ENCODE measurements at places on chromosomes 5 and 9.

DNA sequence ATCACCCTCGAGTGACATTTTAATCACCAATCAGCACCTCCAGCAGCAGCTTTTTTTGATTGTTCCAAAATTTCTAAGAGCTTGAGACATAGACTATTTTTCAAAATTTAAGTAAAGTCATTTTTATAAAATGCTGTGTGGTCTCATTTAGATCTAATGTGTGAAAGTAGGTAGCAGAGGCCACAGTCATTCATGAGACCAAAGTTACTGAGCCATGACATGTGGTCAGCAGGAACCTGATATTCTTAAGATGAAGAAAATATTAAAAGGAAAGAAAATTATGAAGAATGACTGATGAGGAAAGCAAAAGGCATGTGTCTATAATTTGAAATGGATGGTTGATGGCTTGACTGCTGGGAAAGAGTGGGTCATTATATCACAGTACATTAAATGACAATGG is 7.2 kb downstream of the FREM1 start:
- no peak for DNase-seq

DNA sequence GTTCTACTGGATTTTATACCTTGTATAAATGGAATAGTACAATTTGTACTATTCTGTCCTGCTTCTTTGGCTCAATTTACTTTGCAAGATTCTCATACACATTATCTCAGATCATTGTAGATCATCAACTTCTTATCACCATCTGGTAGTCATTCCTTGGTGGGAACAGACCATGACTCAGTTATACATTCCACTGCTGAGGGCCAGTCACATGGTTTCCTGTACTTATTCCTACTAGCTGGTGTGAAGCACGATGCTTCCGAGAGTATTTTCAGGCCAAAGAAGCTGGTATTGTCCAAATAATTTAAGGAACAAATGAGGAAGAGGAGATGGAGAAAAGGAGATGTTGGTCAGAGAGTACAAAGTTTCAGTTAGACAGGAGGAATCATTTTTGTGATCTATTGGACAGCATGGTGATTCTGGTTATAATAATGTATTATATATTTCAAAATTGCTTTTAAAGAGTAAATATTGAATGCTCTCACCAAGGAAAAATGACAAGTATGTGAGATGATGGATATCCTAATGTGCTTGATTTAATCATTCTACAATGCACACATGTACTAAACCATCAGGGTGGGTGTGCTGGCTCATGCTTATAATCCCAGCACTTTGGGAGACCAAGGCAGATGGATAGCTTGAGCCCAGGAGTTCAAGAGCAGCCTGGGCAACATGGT is 124.1 kb downstream of the SYK start:
- no peak for DNase-seq

DNA sequence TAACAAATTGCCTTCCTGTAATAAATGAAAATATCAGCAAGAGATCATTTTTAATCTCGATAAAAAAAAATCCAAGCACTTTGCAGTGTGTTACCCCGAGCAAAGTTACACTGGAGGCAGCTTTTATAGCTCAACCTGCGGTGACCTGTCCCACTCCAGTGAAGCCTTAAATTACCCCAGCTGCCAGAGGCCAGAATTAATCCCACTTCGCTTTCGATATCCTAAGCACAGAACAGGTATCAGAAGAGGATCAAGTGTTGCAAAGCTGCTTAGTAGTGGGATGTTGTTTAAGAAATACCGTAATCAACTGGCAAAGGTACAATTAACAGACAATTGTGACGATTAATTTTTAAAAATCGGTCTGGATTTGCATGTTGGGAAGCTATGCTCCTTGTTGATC is 314.0 kb downstream of the AGTPBP1 start:
- no peak for DNase-seq

- no peak for DNase-seq
Measured at GRCh38 chr5:16564248-16564867, 52.4 kb downstream of the RETREG1 start.

- no peak for DNase-seq
Measured at GRCh38 chr9:88531920-88532698, 2.9 kb upstream of the NXNL2 start.

GRCh38 chr5:10565785-10566542 is 2.1 kb downstream of the ANKRD33B start:
- DNase-seq: peak; percentile 13

DNA sequence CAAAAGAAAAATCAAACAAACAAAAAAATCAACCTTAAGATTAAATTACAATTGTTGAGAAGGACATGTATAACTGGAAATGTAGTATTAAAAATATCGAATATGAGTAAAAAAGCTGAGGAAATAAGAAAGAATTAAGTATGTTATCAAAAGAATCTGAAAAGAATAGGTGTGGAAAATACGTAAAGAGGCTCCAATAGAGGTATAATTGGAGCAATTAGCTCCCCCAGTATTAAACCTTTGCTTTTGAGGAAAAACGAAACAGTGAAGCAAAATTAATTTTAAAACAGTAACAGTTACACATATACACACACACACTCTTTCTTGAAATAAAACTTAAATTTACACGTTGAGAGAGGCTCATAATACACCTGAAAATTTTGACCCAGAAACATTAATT is 578.7 kb upstream of the ADAMTS16 start:
- DNase-seq: no peak

DNA sequence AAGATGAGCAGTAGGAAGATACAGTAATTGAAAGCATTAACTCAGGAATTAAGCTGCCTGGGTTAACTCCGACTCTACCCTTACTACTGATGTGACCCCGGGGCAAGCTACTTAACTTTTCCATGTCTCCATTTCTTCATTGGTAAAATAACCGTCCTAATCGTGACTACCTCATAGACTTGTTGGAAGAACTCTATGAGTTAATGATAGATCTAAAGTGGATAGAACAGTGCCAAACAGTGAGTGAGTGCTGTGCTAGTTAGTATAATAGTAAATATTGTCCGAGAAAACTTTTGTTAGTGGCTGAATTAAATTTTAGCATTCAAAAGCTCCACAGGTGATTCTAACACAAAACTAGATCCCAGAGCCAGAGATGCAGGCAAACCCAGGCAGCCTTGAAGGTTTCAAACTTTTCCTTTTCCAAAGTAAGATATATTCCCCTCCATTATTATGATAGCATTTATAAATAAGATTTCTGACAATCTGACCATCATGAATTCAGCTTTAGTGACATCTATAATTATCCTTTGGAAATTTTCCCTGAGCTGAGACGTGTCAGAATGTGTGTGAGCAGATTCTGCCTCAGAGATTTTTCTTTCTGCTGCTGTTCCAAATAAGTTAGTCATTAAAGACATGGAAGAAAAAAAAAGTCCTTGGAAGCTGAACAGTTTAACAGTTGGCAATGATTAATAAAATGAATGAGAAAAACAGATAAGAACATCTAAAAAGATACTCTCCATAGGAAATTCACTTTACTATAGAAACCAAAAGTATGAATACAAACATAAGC is 369.5 kb downstream of the PRELID2 start:
- no peak for DNase-seq

DNA sequence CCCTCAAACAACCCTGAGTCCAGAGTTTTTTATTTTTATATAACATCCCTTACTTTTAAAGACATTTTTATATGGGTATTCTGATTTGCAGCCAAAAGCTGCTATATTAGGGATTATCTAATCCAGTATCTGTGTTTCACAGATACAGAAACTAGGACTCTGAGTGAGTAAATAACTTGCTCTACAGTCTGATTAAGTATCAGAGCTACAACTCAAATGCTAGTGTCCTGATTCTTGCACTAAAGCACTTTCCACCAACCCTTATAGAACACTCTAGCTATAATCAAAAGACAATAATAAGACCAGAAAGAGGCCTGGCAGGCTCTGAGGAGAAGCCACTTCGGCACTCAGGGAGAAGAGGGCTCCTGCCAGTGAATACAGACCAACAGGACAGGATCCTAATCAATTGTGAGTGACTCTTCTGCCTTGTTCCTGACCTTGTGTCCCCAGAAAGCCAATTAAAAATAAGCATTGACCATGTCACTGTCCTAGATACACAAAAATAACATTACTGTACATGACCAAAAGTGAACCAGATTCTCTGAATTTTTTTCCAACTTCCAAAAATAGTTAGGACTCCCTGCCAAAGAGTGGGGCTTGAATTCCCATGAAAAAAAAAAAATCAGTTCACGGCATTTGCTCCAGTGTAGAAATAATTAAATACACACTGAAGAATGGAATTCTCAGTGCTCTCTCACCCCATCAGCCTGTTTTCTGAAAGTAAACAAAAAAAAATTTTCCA is 63.6 kb upstream of the MAP3K1 start:
- no peak for DNase-seq

DNA sequence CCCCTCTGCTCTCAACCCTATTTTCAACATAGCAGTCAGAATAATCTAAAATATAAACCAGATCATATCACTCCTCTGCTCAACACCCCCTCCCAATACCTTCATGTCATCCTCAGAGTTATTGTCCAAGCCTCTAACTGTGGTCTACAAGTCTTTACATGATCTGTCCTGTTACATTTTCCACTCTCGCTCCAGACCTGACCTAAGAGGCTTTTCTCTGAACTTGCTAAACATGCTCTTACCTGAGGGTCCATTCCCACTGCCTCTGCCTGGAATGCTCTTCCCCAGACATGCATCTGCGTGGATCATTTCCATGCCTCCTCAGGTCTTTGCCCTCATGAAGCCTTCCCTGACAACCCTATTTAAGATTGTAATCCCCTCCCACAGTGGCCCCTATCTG is 12.0 kb downstream of the NIPSNAP3B start:
- DNase-seq: no peak

- no peak for DNase-seq
Measured at GRCh38 chr5:127326976-127327755, 36.6 kb downstream of the MEGF10 start.

DNA sequence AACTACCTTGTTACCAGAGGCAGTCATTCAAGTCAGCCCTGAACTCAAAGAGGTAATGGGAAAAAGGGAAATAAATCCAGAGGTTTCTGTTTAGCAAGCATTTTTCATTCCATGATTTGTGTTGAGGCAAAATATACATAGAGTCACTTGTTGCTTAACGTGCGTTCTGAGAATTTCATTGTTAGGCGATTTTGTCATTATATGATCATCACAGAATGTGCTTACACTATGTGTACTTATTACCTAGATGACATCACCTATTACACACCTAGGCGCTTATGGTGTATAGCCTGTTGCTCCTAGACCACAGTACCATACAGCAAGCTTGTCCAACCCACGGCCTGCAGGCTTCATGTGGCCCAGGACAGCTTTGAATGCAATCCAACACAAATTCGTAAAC is 36.2 kb downstream of the NUP214 start:
- DNase-seq: no peak

DNA sequence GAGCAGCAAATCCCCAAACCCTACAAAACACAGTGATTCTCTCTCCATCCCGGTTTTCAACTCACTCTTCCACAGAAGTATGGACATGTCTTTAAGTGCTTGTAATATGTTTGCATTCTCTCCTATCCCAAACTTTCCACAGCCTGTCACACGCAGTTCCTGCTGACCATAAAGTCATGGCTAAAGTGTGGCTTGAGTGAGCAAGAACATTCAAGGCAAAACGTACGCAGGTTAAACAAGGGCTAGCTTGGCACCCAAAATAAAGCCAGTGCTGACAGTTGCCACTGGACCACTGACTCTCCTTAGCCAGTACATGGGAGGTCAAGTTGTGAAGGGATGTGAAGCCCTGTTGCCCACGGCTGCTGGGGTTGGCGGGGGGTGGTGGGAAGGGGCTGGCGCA is 211.1 kb upstream of the IRX1 start:
- DNase-seq: no peak

GRCh38 chr5:25119650-25120049 is 474.9 kb upstream of the CDH10 start:
- DNase-seq: peak; percentile 37

DNA sequence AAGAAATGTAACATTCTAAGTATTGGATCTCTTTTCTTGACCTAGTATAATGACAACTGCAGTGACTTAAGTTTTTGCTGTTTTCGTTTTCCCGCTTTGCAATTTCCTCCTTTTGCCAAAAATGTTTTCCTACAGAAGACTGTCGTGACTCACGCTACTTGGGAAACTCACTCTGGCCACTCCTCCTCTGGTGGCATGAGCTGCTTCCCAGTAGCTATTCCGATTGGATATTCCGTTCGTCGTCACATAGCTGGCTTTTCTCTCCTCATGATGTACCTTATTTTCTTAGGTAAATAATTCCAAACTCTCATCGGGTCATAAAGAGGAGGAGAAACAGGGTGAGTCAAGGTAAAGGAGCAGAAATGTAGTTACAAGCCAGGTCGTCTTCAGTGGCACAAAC is 64.9 kb downstream of the GOLPH3 start:
- no peak for DNase-seq

DNA sequence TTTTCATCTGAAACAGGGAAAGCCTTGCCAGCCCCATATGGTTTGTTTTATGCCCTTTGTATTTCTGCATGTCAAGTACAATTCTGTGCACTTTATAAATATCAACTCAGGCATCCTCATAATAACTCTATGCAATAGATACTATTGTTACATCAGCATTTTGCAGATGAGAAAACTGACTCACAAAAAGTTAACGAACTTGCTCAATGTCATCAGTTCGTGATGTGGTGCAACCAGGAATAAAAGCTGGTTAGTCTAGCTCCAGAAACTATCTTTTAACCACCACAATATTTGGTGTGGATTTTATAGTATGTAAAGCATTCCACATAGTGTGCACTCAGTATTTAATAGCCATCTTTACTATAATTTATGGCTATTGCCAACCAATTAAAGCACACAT is 134.9 kb downstream of the MRPS30 start:
- DNase-seq: no peak

- no peak for DNase-seq
Measured at GRCh38 chr9:14424289-14424688, 110.3 kb upstream of the NFIB start.

DNA sequence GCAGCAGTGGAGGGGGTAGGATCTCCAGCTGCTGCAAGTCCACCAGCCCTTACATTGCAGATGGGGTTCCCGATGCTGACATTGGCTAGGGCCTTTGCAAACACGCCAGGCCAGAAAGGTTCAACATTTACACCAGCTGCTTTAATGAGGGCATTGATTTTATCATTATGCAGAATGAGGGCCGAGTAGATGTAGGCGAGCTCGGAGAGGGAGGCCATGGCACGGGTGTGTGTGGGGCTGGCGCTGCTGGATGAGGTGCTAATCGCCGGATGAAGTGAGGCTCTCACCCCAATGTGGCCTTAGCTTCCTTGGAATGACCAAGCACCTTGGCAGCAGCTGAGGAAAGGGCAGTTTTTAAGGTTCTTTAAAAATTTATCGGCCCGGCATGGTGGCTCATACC is 27.4 kb downstream of the PHAX start:
- no peak for DNase-seq

GRCh38 chr5:139364466-139364865 is 18.6 kb downstream of the SLC23A1 start:
- DNase-seq: no peak

- DNase-seq: no peak
Measured at GRCh38 chr9:84301851-84302250, 38.7 kb downstream of the SLC28A3 start.

- DNase-seq: no peak
Measured at GRCh38 chr9:98992107-98992884, 48.6 kb downstream of the COL15A1 start.

- no peak for DNase-seq
Measured at GRCh38 chr5:119016125-119016774, 27.9 kb upstream of the DTWD2 start.

- DNase-seq: no peak
Measured at GRCh38 chr9:21395778-21396717, 10.8 kb upstream of the IFNA2 start.
